ENCODE measurements at places on chromosomes 3 and 15.

GRCh38 chr15:70579766-70580165 is 183.6 kb downstream of the UACA start:
- DNase-seq, result no peak

- no peak for DNase-seq
Observed at GRCh38 chr15:60057554-60057953, 53.4 kb downstream of the FOXB1 start.

DNA sequence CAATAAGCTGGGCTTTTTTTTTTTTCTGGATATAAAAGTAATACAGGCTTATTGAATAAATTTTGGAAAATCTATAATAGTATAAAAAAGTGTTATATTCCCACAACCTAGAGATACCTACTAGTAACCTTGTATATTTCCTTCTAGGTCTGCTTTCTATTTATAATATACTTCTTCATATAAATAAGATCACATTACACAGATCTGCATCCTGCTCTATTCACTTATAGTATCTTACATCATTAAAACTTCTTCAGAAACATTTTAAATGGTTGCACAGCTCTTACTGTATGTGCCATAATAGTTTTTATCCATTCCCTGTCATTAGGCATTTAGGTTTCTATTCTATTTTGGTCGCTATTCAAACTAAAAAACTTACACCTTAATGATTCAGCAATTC is 87.0 kb upstream of the TTBK2 start:
- no peak for DNase-seq

GRCh38 chr15:99473981-99474906 is 91.5 kb upstream of the MEF2A start:
- no peak for DNase-seq

- no peak for DNase-seq
Observed at GRCh38 chr15:78092261-78093041, at the start of gene SH2D7. Gene SH2D7 (plus strand): TSS chr15:78092561. CDS start chr15:78092585, 24 bp downstream.

- DNase-seq, result no peak
Observed at GRCh38 chr3:97550408-97550807, 214.2 kb upstream of the ARL6 start.

DNA sequence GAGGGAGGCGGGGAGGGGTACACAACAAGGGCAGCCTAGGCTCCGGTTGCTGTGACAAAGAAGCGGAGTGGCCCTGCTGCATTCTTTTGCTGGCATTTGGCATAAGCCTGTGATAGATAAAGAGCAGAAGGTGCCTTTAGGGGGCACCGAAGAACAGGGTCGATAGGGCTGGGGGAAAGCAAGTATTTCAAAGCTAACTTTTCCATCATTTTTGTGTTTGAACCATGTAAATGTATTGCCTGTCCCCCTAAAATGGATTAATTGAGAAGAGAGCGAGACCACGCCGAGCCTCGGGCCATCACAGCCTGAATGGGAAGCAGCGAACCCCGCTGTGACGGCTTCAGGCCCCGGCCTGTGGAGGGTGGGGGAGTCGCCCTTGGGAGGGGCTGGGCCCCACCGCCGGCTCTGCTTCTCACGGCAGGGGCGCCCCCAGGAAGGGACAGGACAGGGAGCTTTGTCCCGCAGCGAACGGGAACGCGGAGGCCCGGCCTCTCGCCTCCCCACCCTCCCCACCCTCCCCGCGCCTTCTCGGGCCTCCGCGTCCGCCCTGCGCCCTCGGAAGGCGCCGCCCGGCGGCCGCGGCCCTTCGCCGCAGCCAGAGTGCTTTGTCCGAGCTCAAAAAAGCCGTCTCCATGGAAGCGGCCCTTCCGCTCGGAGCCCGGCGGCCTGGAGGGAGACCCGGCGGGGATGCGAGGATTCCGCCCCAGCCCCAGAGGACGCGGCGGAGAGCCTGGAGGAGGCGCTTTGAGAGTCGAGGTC is 32.4 kb upstream of the ALDH1L1 start:
- DNase-seq, result no peak

DNA sequence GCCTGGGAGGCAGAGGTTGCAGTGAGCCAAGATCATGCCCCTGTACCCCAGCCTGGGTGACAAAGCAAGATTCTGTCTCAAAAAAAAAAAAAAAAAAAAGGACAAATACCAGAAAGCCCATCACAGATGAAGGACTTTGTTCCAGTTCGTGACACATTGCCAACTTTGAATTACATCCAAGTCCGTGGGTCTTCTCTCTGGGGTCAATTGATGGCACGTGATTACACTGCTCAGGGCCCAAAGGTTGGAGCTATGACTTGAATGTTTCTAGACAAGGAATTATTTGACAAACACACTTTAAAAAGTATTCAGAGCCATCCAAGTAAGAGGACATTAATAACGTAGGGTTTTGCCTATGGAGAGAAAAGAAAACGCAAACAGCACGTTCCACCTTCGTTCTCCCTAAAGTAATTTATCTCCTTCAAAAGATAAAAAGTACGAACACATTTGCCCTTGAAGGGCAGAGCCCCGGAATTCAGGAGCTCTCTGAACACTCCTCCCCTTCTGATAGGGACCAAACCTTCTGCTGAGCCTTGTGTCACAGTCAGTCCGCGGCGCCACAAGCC is 31.3 kb upstream of the ST3GAL6 start:
- DNase-seq, result no peak

- no peak for DNase-seq
Observed at GRCh38 chr3:128515967-128516366, 23.0 kb upstream of the GATA2 start.

GRCh38 chr3:178480274-178480673 is 56.0 kb upstream of the KCNMB2 start:
- no peak for DNase-seq

GRCh38 chr15:85837011-85837433 is 42.3 kb upstream of the KLHL25 start:
- DNase-seq, result no peak

DNA sequence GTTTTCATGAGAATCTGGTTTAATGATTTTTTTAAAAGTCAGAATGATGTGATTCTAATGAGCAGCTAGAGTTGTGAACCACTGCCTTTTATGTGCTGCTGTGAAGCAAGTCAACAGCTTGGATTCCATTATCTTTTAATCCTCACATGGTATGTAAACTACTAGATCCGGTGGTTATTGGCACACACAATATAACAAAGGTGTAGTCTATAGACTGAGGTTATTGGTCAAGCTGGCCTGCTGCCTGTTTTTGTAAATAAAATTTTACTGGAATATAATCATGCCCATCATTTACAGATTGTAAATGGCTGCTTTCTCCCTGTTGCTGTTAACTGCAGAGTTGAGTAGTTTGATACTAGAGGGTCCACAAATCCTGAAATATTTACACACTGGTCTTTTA is 103.1 kb downstream of the OTOL1 start:
- no peak for DNase-seq

DNA sequence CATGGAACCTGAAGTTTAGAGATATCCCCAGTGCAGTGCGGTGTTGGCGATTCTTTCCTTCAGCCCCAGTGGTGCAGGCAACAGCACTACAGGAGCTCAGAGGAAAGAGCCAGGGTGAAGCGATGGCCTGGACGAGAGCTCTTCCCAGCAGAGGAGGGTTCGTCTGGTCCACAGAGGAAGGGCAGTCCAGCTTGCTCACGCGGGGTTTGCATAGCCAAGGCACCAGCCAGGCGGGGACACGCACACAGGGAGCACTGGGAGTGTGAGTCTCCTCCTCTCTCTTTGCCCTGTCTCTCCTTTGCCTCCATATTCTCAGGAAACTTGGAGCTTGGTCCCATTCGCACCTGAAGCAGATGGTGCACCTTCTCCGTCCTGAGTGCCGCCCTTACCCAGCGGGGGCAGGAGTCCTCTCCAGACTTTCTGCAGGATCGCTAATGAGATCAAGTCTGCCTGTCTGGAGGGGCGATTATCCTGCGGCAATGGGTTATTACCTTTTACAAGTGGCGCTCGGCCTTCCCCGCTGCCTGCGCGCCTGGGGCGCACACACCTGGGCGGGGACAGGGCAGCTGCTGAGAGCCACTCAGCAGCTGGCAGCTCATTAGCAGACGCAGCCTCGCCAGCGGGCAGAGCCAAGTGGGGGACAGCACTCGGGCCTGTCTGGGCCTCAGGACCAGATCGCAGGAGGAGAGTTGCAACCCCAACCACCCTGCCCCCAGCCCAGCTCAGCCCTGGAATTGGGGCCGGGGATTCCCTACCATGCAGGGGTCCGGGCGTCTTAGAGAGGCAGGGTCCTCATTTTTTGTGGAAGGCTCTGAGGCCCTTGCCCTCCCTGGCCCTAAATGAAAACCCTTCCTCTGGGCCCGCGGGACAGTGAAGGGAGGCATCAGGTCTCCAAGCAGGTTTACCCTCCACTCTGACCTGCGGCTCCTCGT is 119.0 kb upstream of the MEF2A start:
- no peak for DNase-seq

DNA sequence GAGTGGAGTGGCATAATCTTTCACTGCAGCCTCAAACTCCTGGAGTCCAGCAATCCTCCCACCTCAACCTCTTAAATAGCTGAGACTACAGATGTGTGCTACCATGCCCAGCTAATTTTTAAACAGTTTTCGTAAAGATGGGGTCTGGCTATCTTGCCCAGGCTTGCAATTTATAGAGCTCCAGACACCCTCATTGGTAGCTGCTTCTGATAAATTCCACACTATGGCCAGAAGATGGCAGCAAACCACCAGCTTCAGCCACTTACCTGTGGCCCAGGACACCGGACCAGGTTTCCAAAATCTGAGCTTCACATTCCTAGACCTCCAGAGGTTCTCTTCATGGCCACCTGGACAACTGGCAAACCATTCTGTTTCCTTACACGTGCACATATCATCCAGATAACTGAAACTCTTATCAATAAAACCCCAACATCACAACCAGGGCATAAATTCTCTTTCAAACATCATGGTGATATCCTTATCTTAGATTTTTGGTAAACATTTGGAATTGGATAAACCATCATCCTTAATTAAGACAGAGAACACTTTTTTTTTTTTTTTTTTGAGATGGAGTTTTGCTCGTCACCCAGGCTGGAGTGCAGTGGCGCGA is 28.9 kb downstream of the FBXW12 start:
- DNase-seq, result peak; percentile 46

GRCh38 chr3:13371100-13372075 is 48.7 kb downstream of the NUP210 start:
- no peak for DNase-seq

DNA sequence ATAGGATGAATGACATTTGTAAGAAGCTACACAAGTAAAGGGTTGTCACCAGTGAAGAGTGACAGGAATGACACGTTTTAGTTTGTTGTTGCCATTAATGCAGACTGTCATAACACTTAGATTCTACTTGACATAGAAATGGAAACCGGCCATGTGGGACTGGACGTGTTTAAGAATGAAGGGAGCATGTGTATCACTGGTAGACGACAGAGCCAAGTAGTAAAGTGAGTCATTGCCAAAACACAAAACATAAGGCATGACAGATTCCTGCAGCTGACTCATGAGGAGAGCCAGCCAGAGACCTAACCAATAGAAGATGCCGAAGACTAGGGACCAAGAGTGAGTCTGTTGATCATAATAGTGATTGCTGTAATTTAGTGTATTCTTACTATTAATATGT is 106.2 kb upstream of the PLAAT1 start:
- no peak for DNase-seq

DNA sequence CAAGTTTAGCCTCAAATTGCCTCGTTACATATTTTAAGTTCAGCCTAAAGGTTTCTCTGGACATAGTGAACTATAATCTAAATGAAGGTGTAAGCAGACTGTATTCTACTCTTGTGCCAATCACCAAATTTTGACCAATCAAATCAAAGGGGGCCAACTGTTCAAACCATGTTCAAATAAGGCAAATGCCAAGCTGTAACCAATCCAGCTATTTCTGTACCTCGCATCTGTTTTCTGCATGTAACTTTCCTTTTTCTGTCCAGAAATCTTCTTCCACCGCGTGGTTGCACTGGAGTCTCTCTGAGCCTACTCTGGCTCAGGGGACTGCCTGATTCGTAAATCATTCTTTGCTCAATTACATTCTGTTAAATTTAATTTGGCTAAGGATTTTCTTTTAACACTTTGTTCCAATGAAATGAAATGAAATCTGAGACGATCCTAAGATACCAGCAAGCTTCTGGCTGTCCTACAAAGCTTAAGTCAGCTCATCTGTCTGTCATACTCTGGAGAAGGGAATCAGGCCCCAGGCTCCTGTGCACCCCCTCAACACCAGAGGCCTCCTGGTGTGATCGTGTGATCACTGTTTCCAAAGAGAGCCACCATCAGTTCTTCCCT is 53.2 kb upstream of the ZNF148 start:
- DNase-seq, result no peak

DNA sequence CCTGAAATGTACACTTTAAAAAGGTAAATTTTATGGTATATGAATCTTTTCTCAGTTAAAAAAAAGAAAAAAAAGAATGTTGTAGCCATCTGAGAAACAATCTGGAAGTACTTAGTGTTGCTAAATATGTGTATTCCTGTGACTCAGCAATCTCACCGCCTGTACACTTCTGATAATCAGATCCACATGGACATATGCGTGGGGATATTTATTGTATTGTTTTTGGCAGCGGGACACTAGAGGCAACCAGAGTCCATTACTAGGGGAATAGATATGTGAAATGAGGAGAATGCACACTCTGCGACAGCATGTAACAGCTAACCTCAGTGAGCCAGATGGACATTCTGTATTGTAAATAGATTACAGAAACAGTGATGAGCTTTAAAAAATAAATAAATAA is 65.4 kb downstream of the AQP9 start:
- no peak for DNase-seq

DNA sequence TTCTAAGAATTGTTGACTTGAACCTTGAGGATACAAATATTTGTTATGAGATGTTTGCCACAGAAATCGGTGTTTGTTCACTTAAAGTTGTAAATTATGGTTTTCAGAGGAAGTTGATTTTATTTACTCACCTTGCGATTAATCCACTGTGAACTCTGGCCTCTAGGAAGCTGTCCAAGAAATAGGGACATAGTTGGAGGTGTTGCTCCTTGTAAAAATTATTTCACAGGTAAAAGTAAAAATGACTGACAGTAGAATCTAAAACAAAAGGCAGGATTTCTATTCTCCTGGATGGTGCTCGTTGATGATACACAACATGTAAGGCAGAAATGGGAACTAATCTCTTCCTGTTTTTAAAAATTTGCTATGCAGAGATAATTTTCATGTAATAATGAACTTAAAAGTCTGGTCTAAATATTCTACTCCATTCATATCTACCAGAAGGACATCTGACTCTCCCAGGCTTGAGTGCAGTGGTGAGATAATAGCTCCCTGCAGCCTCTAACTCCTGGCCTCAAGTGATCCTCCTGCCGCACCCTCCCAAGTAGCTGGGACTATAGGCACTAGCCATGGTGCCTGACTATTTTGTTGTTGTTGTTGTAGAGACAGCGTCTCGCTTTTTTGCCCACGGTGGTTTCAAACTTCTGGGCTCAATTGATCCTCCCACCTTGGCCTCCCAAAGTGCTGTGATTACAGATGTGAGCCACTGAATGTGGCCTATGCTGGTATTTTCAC is 17.1 kb upstream of the LZTFL1 start:
- DNase-seq, result no peak

DNA sequence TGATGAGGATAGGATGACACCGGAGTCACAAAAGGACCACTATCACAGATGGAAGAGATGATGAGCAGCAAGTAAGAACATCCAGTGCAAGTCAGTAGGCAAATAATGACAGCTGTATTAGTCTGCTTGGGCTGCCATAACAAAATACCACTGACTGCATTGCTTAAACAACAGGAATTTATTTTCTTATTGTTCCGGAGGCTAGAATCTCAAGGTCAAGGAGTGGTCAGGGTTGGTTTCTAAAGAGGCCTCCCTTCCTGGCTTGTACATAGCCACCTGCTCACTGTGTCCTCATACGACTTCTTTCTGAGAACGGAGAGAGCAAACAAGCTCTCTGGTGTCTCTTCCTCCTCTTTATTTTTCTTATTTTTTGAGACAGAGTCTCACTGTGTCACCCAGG is 380.7 kb downstream of the PLOD2 start:
- DNase-seq, result no peak

- DNase-seq, result no peak
Observed at GRCh38 chr15:65979316-65979715, 110.0 kb downstream of the RAB11A start.
